ENCODE measurements at places on chromosomes 5 and 9.

GRCh38 chr9:135056541-135056940 lies 30.9 kb upstream of the OLFM1 start:
- DNase-seq = no peak

DNA sequence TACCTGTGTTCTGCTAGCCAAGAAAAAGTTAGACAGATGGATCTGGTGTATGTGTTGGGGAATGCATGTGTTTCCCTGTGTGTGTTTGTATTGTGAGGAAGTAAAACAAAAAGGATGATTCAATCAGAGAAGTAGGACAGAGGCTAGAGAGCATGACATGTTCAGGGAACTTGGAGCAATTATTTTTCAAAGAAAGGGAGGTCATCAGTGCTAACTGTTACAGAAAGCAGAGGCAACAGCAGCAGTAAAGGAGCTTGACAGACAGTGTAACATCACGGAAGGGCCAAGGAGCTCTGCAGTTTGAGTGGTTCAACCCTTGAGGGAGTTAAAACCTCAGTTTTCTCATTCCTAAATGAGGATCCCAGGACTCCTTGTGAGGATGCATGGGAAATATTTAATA lies 13.2 kb downstream of the SPINK1 start:
- no peak for DNase-seq

DNA sequence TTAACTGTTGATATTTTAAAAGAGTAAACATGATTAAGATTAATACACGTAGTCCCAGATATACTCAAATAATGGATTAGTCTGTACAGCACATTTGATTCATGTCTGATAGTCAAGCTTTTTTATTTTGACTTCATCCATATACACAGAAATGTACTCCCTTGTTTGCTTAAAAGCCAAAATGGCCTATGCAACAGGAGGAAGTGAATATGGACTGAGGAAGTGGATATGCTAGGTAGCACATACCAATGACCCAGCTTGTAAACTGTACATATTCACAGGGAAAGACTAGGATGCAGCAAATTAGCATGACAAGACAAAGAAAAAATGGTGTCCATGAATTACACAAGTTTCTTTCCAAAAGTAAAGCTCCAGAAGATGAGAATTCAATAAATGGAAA lies 109.7 kb downstream of the CAAP1 start:
- DNase-seq = no peak

DNA sequence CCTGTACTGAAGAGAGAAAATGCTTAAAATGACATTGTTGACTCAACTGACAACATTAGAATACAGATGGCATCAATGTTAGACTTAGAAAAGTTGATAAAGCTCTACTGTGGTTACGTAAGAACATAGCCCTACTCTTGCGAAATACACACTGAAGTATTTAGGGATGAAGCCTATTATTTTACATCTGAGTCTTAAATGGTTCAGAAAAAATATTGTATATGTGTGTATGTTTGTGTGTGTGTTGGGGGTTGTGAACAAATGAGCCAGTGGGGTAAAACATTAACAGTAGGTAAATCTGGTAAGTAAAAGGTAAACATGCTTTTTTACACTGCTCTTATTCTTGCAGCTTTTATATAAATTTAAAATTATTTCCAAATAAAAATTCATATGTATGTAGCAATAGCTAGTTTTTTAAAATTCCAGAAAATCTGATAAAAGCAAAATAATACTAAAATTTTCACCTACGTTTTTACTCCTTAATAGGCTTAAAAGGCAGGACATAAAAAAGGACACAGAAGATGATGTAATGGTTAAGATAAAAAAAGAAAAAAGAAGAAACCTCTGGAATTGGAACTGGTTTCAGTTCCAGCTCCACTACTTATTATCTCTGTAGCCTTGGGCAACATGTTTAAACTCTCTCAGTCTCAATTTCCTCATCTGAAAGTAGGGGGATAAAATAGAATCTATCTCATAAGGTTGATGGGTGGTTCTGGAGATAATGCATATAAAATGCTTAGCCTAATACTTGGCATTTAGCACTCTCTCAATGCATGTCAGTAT lies 44.3 kb downstream of the GARNL3 start:
- no peak for DNase-seq

DNA sequence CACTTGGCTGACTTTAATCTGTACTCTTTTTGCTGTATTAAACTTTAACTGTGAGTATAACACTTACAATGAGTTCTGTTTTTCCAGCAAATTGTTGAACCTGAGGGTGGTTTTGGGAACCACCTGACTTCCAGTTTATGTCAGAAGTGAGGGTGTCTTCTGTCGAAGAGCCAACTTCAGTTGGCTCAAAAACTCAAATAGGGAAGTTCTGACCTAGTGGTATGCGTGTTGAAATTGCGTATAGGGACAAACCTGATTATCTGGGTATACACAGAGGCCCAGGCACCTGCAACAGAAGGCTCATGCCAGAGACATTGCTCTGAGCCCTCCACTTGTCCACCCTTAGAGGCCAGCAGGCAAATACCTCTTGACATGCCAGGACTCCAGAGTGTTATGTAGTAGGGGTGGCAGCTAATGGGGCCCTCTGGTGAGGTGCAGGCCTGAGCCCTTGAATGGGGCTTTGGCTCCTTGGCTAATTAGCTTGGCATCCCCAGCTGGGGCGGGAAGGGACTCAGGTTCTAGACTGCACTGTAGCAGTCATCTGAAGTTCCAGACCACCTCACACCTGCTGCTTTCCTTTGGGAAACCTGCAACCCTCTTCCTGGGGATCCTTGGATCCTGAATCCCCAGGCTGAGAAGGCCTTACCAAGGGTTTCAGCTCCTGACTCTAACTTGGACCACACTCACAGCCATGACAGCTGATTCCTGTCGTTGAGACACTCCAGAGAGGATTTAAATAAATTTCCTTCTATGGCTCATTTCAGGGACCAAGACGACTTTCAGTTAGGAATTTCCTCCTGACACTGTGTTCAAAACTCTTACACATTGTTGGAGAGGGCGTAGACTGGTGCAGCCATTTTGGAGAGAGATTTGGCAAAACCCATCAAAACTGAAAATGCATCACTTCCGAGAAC lies 189.6 kb downstream of the HSPA4 start:
- no peak for DNase-seq

DNA sequence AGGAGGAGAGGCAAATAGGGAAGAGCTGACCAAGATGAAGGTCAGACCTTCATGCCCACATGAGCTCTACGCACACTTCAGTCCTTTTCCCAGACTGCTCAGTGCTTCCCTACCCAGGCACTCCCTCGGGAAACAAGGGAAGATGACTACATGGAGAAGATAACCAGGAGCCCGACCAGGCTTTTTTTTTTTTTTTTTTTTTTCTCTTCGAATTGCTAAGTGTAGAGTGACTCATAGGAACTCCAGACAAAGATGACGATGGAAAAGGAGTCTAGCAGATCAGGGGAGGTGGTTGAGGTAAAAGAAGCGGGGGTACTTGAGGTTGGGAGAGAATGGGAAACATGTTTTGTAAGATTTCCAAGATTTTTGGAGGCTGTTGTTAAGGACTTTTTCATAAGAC lies 526.1 kb downstream of the BNC2 start:
- no peak for DNase-seq

- DNase-seq = no peak
Measured at GRCh38 chr5:17261075-17261474, 43.6 kb downstream of the BASP1 start.

GRCh38 chr9:124000161-124000783 lies 11.3 kb upstream of the LHX2 start:
- no peak for DNase-seq

- DNase-seq = no peak
Measured at GRCh38 chr5:177393990-177394389, 6.5 kb downstream of the PFN3 start.

- no peak for DNase-seq
Measured at GRCh38 chr9:113536483-113537228, 73.1 kb downstream of the RGS3 start.

- DNase-seq = no peak
Measured at GRCh38 chr5:137997726-137998213, 35.1 kb downstream of the FAM13B start.

- no peak for DNase-seq
Measured at GRCh38 chr5:97355775-97356174, 172.7 kb upstream of the RIOK2 start.

DNA sequence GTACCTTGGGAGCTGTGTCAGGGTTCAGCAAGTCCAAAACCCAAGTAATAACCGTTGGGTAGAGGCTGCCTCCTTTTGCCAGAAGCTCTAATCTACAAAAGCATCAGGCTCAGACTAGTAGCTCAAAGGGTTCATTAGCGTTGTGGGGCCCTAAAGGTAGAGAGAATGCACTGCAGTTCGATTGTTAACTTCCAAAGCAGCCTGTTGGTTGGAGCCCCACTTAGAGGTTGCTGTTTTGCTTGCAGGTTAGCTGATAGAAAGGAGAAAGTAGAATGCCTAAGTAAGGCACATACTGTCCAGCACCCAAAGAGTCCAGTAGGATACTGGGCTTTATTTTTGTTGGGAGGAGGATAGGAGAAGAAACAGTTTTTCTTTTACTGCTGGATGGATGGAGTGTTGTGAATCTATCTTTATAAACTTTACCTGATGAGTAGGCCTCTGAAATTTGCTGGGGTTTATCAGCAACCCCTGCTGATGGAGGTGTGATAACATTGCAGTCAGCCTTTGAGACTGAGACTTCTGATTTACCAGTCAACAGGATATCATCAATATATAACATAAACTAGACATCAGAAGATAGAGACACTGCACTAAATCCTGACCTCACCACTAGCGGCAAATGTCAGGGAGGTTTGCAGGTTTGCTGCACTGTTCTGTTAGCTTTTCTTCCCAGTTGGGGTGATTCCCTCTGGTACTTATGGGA lies 34.8 kb downstream of the ZNF131 start:
- no peak for DNase-seq

- no peak for DNase-seq
Measured at GRCh38 chr9:121786998-121787422, 135.6 kb downstream of the DAB2IP start.

DNA sequence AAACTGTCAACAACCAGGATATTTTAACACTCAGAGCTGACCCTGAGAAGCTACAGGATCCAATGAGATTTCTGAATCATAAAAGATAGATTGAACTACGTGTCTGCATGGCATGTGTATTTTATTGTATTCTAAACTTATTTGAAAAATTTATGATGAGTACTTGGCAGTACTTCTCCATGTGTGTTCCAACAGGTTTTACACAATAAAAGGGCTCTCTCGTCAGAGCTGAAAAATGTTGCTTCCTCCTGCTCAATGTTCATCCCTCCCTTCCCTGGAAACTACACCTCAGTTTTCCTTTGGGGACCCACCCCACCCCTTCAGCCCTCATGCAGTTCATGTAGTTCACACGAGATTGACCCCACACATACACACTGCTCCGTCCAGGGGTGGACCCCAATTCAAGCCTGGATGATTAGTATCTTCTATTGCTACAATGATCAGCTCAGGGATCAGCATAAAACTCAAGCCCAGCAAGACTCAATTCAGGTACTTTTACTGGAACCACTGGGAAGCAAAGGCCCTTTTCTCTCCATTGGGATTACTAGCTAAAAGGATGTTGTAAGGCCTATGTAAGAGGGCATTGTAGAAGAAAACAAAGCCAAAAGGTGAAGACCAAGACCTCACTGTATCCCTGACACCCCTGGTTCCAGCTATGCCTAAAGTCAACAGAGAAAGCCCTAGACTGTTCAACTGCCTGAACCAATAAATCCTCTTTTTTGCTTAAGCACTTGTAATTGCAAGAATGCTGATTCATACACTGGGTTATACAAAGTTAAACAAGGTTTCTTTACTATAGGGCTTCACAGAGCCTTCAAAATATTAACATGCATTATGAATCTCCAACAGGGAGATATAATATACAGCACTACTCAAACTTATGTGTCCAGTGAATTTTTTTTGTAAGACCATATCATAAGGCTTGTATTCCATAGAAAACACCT lies 112.6 kb downstream of the SAXO1 start:
- DNase-seq = no peak

DNA sequence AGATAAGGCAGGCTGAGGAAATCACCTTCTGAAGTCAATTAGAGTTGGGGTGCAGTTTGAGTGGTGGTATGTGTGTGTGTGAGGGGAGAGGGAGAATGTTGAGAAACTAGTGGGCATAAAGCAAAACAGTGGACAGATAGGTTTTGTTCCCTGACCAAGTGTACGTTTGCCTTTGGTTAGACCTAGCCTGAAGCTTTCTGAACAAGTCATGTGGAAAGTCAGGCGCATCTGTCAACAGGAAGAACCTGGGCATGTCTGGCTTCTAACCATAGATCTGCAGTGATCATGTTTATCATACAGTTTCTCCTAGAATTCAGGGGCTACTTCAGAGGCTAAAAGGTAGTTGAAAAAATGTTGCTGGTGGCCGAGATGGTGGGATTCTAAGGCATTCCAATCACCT lies 143.2 kb upstream of the PCA3 start:
- DNase-seq = no peak

- no peak for DNase-seq
Measured at GRCh38 chr9:111752455-111752854, 42.3 kb downstream of the SHOC1 start.

- DNase-seq = no peak
Measured at GRCh38 chr5:154501566-154501965, 23.5 kb upstream of the HAND1 start.

DNA sequence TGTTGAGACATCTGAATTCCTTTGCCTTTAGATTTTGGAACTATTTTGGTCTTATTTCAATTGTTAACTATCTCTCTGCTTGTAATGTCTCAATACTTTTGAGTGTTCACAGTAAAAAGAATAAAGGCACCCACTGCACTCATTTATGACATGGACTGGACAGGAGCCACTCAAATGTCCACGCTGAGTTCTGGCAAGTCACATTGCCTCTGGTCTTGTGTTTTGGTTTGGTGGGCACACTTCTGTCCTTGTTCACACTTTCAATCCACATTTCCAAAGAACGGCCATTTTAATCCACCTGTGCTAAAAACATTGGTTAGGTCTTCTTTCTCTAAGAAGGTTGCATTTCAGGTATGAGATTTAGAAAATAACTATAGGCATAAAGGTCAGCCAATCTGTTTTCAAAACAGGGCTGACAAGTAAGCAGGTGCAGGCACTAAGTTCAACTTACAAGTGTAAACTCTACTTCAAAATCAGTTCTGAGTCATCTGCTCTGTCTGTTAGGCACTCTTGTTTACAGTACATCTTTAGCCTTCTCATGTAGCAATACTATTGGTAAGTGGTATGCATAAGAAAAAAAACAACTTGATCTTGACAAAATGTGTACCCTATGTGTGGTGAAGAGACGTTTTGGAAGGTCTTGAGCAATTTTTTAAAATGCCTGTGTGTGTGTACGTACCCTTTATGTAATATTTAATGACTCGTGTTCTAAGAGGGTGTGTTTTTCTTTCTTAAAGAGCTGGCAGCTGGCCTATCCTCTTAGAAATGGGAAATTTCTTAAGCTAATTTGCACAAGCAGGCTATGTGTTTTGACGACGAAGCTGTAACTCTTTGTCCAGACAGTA lies 31.5 kb upstream of the ZFAND5 start:
- no peak for DNase-seq

GRCh38 chr9:37107701-37108100 lies 12.7 kb upstream of the ZCCHC7 start:
- peak; percentile 25 for DNase-seq
